MCF 10A (cell line): ENCODE measurements at places on chromosomes 4 and X.

GRCh38 chr4:15692602-15693001 is 10.3 kb upstream of the BST1 start:
- no peak for DNase-seq

DNA sequence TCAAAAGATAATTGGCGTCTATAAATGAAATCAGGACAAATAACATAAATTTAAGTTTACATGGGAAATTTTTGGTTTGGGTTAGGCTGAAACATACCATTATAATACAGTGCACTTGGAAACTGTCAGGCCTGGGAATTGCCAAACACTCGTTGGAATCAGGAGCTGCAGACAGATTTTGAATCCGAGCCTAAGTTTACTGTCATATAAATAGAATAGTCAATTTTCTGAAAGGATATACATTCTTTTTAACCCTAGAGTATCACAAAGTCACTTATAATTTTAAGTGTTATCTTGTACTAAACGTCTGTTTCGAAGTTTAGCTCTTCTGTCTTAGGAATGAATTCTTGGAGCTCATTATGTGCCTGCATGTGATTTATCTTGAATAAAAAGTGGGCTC is 234.1 kb downstream of the VEGFC start:
- DNase-seq, result no peak

- no peak for DNase-seq
Measured at GRCh38 chr4:75189711-75190335, 256.9 kb downstream of the PARM1 start.

DNA sequence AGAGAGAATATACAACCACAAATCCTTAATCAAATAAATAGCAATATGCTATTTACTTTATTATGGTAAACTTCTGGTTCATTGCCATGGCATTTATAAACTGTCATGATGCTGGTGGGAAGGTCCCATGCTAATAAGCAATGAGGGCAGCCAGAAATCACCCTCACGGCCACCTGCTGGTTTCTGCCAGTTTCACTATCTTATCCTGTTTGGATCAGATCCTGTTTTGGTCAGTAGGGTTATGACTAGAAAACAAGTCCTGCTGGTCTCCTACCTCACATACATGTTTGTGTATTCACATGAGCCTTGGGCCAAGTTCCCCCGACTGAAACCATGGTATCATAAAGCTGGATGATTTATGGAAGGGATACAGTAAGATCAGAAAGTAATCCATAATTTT is 28.1 kb downstream of the XAGE5 start:
- DNase-seq, result no peak

DNA sequence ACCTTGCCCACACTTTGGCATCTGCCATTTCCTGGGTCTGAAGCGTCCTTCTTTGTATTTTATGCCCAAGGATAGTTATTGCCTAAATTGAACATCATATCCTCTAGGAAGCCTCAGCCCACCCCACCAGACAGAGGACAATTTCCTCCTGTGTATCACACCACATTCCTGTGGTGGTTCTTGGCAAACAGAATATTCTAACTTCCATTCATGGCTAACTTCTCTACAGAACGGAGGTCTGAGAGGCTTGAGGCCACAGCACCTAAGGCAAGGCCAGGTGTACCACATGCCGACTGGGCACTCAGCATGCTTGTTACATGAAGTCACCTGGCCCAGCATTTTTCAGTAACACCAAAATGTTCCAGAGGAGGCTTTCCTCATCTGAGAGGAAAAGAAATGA is 42.4 kb downstream of the CD99L2 start:
- DNase-seq, result peak; percentile 44

DNA sequence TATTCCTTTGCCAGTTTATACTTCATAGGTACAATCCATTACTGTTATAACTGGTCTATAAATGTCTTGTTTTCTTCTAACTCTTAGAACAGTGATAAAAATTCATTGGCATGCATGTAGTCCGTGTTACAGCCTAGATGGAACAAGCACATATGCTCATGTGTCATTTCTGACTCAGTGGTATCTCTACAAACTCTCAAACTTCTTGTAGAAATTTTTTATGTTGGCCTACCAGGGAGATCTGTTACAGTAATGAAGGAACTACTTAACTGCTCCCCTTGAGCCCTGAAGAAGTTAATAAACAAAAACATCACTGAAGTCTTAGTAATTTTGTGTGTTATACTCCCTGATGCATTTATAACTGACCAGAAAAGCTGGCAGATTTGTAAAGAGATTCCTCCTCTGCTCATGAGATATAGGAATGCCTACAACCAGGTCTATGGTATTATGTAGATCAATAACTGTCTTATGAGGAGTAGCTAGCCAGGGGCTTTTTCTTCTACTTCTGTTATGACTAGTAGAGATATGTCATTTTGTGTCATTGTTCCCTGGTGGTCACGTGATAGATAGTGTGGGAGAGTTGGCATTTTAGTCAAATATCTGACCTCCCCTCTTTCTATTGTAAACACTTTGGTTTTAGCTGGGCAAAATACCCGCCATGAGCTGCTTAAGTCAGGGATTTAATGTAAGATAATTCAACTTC is 53.7 kb upstream of the FAAH2 start:
- no peak for DNase-seq

DNA sequence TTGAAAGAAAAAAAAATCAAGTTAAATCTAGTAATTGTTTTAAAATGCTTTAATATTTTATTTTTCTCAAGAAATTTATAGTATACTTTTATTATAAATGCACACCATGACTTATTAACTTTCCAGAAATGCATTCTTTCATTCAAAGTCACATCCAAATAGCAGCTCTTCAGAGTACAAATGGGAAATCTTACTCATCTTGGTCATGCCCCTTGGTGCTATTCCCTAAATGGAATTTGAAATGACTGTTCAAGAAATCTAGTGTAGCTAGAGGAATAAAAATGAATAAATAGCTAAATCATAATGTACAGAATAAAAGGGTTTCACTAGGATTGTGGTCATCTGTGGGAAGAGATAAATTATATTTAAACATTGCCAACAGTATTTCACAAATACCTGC is 1139.7 kb downstream of the PCDH18 start:
- no peak for DNase-seq

DNA sequence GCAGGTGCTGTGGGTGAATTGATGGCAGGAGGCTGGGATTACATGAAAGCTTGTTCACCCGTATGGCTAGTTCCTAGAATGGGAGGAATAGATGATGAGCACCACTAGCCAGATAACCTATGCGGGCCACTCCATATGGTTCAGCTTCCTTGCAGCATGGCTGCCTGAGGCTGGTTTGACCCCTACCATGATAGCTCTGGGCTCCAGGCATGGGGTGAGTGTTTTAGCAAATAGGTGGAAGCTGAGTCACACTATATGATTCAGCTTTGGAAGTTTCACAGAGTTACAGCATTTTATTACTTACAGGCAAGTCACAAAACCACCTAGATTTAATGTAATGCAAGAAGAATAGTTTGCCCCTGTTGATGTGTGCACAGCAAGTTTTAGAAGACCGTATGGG is 603.2 kb downstream of the STIM2 start:
- peak; percentile 68 for DNase-seq

- no peak for DNase-seq
Measured at GRCh38 chr4:152892974-152893373, 43.1 kb upstream of the FHDC1 start.

DNA sequence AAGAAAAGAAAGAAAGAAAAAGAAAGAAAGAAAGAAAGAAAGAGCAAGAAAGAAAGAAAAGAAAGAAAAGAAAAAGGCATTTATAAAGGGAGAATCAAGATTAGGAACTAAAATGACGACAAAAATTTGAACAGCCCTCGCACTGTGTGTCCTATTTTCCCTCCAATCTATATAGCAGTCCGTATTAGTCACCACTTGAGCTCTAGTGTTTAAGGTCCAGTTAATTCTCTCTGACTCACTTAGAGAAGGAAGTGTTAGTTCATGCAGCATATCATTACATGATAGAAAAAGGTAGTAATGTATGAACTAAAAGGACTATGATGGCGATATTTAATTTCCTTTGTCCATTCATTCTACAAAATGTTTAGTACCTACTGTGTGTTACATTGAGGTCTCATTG is 122.7 kb downstream of the CBLL2 start:
- peak; percentile 52 for DNase-seq

- DNase-seq, result peak; percentile 96
Measured at GRCh38 chr4:37008199-37008598, 236.3 kb upstream of the NWD2 start.

DNA sequence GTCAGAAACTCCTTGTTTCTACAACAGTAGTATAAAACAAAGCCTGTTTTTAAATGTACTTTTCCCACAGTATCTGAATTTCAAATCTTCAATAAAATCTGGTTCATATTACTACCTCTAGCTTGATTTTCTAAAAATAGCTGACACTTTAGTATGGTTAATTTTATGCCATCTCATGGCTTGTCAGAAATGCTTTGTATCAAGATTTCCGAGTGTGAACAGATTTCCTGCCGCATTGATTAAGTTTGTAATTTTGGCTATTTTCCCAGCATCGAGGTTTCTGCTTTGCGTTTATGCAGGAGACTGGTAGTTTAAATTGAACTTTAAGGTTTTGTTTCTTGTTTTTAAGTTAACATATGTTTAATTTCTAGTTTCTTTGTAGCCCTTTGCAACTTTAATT is 44.2 kb downstream of the CLCN3 start:
- no peak for DNase-seq

DNA sequence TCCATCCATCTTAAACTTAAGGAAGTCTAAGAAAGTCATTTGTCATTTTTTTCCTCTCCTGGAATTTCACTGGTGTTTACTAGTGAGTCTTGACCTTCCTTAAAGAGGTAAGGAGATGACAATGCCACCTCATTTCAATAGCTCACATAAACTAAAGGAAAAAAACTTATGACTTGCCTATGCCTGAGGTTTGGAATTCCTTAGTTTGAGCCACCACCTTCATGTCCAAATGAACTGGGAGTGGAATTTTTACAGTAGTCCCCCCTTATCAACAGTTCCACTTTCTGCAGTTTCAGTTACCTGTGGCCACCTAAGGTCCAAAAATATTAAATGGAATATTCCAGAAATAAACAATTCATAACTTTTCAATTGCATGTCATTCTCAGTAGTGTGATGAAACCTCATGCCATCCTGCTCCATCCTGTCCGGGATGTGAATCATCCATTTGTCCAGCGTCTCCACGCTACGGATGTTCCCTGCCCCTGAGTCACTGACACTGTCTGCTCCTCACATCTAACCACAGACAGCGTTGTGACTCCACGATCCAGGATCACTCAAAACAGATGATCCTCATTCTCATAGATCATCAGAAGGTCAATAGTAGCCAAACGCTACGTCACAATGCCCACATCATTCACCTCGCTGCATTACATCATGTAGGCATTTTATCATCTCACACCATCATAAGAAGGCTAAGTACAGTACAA is 177.4 kb downstream of the SH3KBP1 start:
- peak; percentile 92 for DNase-seq

- DNase-seq, result peak; percentile 59
Measured at GRCh38 chrX:110561034-110561433, 202.4 kb downstream of the RTL9 start.

DNA sequence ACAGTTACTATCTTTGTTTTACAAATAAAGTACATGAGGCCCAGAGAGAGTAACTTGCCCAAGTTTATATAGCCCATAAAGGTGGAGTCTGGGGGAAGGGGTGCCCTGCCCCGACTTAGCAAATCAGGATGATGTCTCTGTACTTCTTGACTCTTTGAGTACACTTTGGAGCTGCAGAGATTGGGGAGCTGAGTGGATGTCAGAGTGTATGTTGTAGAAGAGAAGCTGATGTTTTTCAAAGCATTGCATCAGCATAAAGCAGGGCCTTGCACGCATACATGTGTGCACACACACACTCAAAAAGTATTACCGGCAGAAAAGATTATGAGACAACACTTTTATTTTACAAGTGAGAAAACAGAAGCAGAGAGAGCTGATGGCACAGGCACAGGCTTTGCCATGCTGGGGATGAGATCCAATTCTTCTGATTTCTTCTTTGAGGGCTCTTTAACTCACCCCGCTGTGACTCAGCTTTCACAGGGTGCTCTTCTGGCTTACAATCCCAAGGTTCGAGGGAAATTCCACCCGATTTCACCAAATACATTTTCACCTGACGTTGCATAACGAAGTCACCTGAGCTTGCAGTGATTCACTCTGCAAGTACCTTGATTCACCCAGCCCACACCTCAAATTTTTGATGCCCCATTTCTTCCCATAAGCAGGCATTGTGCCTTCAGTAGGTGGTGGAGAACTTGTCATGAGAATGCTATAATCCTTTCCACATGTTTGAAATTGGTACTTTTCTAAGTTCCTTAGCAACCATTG is 292.8 kb upstream of the BOD1L1 start:
- DNase-seq, result peak; percentile 91

DNA sequence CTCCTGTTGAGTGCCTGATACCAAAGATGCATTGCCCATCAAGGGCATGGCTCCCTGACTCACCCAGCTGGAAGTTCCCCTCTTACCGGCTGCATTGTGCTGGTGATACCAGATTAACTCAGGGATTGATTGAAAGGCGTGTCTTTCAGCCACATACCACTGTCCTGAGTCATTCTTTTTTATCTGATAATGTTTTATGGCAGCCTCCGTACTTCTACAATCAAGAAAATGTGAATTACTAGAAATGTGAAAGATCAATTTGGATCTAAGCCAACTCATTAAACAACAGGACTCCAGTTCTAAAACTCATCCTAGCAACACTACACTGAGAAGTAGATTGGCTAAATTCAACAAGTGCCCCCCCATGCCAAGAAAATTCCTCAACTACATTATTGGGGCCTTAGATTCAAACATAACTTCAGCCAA is 40.0 kb downstream of the TXK start:
- DNase-seq, result peak; percentile 45

- DNase-seq, result peak; percentile 23
Measured at GRCh38 chr4:30821859-30822612, 101.9 kb downstream of the PCDH7 start.

DNA sequence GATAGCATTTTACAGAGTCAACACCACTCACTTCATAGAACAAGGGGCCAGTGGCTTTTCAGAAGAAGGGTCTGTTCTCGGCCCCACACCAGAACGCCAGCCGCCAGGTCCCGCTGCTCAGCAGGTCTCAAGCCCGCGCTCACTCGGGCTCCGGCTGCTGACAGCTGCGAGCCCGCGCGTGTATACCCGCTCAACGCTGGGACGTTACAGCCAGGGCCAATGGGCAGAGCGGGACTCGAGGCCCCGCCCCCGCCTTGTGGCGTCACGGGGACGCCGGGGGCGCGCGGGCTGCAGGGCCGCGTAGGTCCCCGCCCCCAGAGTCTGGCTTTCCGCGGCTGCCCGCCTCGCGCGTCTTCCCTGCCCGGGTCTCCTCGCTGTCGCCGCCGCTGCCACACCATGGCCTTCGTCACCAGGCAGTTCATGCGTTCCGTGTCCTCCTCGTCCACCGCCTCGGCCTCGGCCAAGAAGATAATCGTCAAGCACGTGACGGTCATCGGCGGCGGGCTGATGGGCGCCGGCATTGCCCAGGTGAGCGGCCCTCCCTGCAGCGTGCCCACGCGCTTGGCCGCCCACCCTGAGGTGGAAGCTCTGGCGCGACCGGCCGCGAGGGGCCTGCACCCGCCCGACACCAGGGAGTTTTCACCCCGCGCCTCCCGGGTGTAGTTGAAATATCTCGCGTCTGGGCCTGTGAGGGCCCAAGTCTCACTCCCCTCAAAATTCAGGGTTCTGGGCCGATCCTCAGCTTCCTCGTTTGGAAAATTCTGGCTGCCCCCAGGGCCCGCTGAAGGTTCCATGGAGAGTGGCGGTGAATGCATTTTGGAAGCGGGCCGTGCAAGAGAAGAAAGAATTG is at the start of gene HADH:
TSS of gene HADH (plus strand) at position 353 of the 850 bp plus-strand sequence. CDS start at position 397, 44 bp downstream.
- peak; percentile 91 for DNase-seq

- DNase-seq, result no peak
Measured at GRCh38 chr4:141121768-141122454, 11.4 kb downstream of the RNF150 start.
